ENCODE measurements at places on chromosomes 13 and 19.

GRCh38 chr13:33034882-33035520 lies 18.8 kb downstream of the KL start:
- DNase-seq = no peak

GRCh38 chr19:1754636-1755466 lies 1.5 kb downstream of the ONECUT3 start:
- DNase-seq = no peak

- no peak for DNase-seq
Observed at GRCh38 chr13:54261856-54262255, 1233.2 kb downstream of the OLFM4 start.

DNA sequence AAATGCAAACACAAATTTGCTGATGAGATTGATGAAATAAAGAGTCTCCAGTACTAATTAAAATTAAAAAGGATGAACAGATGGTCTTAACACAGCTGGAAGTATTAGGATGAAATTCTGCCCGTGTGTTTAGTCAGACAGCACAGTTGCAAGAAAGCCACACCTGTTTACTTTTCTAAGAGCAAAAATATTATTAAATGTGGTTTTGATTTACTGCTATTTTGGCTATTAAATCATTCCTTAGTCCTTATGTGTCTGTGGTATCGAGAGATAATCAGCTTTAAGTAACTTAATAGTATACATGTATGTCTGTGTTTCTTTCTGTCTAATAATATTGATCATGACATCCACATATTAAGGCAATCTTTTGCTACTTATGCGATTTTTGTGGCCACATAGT lies 494.9 kb downstream of the GPC6 start:
- DNase-seq = no peak

DNA sequence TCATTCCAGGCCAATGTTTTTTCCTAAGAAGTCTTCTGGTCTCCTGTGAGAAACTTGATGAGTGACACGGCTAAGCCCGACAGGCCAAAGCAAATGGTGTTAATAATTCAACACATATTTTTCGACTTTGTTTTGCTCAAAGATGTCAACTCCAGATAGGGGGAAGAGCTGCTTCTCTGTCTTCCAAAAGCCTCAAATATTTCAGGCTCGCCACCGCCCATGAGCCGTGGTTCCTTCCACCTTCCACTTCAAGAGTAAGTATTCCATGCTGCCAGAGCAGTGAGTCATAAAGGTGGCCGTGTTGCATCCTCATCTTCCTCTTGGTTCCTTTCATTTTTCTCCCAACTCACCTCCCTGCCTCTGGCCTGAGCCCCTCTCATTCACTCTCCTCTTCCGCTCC lies 272.6 kb downstream of the EFNB2 start:
- DNase-seq = no peak

DNA sequence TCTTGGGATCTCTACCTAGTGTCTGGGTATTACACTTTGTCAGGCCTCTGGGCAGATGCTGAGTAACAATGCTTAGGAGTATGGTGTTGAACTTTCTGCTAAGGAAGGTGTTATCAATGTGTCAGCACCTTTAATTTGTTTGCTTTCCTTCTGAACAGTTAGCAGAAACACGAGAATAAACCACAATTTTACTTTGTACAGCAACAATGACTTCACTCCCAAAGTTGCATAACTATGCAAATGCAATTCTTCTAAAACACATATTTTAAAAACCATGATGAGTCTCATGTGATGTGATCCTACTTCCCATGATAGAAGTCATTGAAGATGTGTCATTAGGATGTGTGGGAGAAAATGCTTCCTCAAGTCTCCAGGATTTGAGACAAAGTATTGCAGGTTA lies 155.0 kb downstream of the POSTN start:
- no peak for DNase-seq

DNA sequence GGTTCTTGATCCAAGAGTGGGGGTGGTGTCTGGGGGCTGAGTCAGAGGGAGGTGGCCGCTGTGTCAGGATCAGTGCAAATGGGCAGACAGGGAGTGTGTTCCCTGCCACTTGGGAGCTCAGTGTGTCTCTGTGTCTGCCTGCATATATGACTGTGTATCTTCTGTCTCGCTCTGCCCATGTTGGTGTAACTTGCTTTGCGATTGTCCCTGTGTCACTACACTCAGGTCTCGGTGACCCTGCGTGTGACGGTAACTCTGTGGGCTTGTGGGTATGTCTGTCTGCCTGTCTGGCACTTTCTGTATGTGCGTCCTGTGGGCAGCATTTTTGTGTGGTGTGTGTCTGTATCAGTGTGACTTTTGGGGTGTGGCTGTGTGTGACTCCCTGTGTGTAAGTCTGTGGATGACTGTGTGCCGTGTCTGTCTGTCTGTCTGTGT lies 8.2 kb upstream of the ERFL start:
- no peak for DNase-seq

GRCh38 chr19:35353635-35354034 lies 4.6 kb upstream of the FFAR3 start:
- DNase-seq = no peak

- no peak for DNase-seq
Observed at GRCh38 chr19:29001141-29001581, 211.8 kb downstream of the UQCRFS1 start.

- no peak for DNase-seq
Observed at GRCh38 chr13:113897161-113897560, 33.3 kb upstream of the GAS6 start.

DNA sequence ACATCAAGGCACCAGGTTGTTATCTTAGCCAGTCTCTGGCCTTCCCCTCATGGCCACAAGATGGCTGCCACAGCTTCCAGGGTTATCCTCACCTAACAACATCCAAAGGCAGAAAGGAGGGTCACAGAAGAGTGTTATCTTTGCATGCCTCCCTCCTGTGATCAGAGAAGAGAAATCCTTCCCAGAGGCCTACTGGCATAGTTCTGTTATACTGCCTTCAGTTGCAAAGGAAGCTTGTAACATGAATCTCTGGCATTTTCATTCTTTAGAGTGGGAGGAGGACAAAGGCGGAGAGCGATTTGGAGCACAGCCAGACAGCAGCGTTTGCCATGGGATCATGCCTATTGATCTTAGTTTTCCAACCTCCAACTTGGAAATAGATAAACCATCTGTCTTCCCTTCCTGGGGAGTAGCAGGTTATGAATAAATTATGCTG lies 135.7 kb downstream of the DNAJC15 start:
- no peak for DNase-seq

DNA sequence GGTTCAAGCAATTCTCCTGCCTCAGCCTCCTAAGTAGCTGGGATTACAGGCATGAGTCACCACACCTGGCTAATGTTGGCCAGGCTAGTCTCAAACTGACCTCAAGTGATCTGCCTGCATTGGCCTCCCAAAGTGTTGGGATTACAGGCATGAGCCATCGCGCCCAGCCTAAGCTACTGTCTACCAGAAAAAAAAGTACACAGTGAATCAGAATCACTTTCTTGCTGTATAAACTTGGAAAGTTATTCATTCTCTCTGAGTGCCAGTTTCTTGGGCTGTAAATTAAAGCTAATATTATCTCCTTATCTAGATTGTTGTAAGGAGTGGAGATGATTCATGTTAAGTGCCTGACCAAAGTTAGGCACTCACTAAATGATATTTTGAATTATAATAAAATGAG lies 242.8 kb downstream of the ENOX1 start:
- DNase-seq = no peak

DNA sequence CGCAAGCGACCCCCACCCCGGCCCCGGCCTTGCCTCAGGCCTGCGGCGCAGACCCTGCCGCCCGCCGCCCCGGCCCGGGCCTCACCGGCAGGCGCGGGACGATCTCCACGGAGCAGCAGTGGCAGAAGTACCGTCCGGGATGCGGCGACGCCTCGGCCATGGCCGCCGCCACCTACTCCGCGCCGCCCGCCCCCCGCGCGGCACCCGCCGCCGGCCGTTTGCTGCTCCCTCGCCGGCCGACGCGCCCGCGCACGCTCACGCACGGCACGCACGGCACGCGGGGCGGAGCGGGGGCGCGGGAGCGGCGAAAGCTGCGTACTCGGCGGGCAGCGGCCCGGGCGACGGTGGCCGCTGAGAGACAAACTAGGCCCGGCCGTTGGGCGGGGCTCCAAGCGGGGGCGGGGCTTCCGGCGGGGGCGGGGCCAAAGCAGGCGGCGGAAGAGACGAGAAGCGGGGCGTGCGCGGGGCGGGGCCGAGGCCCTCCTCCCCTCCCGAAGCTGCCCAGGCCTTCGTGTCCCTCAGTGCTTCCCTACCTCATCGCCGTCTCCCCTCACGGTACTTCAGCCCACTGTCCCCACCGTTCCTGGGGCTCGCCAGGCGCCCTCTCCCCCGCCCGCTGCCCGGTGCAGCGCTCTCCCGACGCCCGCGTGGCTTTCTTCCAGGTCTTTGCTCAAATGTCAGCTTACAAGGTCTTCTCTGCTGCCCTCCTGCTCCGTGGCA lies at the start of gene RNF126:
RNF126 (minus strand) TSS at position 253 of the 720 bp plus-strand sequence; CDS start at position 160, 93 bp downstream.
- peak; percentile 96 for DNase-seq

GRCh38 chr19:30621326-30621920 lies 249.2 kb downstream of the ZNF536 start:
- DNase-seq = no peak

DNA sequence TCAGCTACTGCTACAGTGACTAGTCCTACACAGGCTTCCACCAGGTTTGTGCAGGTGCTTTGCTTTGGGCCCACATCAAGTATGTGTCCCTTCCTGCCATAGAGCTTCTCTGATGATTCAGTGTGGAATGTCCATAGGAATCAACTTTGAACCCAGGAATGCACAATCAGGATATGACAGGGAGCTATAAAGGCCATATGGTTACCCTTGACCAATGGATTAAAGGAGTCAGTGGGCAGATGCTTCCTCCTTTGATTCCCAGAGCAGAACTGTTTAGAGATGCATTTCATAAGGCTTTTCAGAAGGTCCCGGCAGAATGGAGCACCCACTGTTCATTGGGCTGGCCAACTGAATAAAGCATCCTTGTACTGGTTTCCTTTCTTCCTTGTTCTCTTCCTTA lies 145.2 kb upstream of the WASF3 start:
- no peak for DNase-seq

- no peak for DNase-seq
Observed at GRCh38 chr13:68439817-68440216, 1209.7 kb upstream of the PCDH9 start.

DNA sequence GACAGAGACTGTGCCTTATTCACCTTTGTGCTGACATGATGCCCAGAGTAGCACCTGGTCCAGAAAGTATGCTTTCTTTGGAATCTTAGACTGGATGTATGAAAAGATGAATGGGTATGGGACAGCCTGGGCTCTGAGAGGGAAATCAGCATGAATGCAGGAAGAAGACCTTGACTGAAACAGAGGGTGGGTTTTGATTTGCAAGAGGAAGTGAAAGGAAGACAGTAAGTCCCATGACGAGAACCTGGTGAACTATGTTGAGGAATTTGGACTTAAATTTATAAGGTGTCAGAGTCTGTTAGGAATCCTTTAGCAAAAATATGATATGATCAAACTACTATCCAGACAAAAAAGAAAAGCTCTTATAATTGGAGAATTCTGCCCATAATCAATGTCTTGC lies 301.9 kb downstream of the SPRY2 start:
- DNase-seq = no peak

GRCh38 chr19:2062389-2062729 lies 11.3 kb upstream of the MKNK2 start:
- no peak for DNase-seq

- DNase-seq = no peak
Observed at GRCh38 chr13:75931116-75931515, 295.0 kb downstream of the LMO7 start.

DNA sequence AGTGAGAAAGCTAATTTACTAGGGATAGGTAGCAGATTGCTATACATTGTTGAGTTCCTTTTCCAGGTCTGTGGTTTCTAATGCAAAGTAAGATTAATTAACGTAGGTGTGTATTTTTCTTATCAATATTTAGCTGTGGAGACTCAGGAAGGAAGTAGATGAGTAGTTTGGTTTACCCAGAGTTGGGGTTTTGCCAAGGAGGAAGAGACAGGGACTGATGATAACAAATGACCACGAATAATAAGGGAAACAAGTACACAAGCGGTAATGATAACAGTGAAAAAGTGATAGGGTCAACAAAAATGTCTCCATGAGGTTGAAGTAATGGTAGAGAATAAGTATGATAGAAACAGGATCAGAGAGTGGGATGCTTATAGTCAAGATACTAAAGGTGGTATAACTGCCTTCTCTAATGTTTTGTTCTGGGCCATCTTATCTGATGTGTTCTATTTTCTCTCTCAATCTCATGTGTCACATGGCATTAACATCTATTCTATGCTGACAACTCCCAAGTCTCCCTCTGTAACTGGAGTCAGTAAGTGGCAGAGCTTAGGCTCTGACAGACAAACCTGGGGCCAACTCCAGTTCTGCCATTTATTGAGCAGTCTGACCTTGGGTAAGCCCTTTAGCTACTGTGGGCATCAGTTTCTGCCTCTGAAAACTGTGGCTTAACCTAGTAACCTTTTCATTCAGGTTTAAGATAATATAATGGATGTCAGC lies 8.8 kb downstream of the OBI1 start:
- no peak for DNase-seq

- no peak for DNase-seq
Observed at GRCh38 chr13:57675526-57675925, 44.0 kb downstream of the PCDH17 start.

DNA sequence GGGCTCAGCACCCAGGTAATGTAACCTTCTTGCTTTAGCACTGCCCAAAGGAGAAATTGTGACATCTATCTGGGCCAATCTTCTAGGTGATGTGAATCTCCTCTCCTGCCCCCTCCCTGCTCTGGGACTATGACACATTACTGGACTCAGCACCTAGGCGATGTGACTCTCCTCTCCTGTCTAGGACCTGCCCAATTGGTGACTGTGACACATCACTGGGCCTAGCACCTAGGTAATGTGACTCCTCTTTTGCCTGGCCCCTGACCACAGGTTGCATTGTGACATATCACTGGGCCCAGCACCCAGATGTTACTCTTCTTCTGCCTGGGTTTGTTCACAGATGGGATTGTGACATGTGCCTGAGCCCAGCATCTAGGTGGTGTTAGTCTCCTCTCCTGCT lies 45.0 kb downstream of the ZNF85 start:
- no peak for DNase-seq

Data from GM18507 (cell line).